ENCODE measurements at places on chromosomes 2 and 18.

DNA sequence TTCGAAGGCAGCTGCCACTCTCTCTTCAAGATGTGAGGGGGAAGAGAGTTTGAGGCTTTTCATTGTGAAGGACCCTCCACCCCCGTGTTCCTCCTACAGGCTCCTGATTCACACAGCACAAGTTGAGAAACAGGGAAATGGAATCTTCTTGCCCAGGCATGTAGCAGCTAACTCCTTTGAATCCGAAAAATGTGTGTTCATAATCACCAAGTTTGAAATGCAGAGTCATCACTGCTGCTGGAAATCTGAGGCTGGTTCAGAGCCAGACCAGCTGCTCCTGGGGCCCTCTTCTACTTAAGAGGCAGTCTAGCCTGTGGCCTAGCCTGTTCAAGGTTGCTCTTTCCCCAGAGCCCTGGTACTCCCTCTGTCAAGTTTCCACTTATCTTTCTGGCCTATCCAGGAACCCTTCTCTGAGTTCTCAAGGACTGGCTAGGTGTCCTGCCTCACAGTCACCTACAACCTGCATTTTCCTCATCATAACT is 166.4 kb downstream of the TMEM247 start:
- DNase-seq = peak; percentile 27

- no peak for DNase-seq
These were observed 32.3 kb upstream of the ASNSD1 start for GRCh38 chr2:189628817-189629530.

DNA sequence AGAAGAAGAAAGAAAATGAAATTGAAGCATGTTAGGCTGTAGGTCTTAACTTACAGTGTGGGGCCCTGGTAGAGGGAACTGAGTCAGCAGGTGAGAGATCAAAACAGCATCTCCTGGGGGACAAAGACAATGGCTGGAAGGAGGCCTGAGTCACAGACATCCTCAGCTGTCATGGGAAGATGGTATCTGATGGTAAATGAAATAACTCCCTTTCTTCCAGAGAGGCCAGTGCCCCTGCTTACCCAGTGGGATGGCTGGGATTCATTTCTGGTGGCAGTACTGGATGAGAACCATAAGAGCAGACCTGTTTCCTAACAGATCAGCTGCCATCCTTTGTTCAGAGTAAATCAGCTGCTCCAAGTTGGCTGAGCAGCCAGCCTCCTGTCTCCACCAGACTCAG is 251.3 kb upstream of the EPAS1 start:
- no peak for DNase-seq

DNA sequence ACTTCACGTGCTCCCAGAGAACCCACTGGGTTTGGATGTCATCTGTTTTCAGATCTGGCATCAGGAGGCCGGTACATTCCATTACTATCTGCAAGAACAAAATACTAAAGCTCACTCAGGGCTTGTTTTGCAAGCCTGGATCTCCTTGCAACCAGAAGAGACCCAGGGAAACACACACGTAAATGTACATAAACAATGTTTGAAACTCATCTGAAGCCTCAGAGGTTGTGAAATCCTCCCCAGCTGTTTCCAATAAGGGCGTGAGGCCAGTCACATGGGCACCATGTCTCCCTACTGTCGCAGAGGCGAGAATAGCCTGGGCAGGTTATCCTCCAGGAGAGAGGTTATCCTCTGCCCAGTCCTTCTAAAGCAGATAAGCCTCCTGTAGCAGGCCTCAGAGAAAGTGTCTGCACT is 186.9 kb downstream of the GFPT1 start:
- no peak for DNase-seq

DNA sequence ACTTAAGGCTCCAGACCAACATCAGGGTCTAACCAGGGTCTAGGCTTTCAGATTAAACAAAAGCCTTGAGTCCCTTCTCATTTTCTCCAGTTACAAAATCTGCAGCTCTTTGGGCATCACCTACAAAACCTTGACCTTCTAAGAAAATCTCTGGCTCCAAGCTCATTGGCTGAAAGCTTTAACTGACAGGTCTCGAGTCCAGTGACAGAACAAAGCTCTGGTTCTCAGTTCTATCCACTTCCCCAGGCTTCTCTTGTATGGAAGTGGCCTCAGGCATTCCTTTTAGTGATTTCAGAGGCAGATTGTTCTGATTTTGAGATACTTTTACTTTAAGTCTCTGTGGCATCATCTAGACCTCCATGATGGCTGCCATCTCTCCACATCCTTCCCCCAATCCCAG is 11.3 kb downstream of the SIX2 start:
- no peak for DNase-seq

DNA sequence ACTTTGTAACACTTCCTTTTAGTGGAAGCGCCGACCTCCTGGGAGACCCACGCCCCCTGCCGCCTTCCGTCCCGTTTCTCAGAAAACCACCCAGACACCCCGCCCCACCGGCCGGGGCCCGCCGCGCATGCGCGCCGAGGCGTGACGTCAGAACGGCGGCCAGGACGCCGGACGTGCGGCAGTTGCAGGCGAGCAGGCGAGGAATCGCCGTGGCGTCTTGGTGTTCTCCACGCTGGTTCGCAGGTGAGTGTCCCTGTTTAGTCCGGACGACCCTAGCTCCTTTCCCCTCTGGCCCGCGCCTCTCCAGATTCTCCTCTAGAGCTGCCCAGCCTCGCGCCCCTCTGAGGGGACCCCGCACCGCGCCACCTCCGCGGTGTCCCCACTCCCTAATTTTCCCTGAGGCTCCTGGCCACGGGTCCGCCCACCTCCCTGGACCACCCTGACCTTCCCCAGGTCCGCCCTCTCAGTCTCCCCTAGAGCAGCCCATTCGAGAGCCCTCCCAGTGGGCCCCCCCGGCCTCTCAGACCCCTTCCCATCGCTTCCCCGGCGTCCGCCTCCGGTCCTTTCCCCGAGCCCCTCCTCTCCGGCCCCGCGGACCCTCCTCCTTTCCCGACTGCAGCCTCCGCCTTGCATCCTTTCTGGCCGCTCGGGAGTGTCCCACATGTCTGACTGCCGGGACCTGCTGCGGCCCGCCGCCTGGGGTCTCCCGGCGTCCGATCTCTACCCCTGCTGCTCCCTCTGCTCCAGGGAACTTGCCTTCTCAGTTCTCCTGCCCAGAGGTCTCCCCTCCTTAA is at the start of gene PLEKHB2:
Gene PLEKHB2 (plus strand): TSS at position 181 of the 794 bp plus-strand sequence. CDS start 15,606 bp downstream, outside the sequence.
- DNase-seq = peak; percentile 92

GRCh38 chr2:105261061-105261460 is 19.5 kb downstream of the GPR45 start:
- DNase-seq = no peak

DNA sequence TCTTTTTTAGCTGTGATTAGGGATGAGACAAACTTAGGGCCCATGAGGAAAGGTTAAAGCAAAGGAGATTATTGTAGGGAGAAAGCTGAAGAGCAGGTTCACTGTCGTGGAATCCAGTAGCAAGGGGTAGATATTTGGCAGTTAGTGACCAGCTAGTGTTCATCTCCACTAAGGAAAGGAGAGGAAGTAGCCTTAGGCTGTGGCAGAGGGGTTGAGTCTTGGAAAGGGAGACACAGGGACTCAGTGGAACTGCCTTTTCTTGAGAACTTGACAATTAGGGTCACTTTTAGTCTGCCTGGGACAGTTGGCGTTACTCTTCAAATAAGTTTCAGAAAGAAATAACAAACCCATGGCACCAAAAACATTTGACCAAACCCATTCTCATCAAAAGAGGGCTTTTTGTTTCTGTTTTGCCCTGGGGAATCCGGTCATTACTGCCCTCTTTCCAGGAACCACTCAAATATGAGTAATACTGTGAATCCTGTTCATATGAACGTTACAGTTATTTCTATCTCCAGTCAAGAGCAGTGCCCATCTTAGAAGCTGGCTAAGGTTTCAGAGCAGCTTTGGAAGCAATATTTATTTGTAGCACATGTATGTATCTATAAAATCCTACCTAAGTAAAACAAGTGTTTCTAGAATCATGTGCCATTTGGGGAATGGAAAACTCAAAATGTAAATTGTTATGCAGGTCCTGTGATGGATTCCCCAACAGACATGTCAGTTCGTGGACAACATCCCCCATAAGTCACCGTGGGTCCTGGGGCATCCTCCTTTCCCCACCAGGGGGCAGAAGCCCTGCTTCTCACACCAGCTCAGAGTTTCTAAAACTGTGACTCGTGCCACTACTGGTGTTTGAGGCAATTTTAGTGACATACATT is 77.3 kb upstream of the PHLPP1 start:
- peak; percentile 15 for DNase-seq

DNA sequence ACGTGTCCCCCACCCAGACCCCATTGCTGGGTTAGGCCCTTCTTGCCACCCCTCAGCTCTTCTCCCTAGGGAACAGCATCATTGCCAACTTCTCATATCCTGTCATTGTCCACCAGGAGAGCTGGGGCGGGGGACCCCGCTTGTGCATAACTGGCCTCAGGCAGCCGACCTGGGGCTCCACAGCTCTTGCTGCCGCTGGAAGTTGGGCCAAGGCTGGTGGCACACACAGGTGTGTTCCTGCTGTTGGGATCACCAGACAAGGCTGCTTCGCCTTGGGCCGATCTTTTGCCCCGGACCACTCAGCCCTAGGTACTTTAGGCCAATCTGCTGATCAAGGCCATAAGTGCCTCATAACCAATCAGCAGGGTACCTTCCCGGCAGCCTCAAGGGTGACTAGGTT is 28.6 kb downstream of the TPRKB start:
- no peak for DNase-seq

GRCh38 chr2:57570961-57571360 is 475.6 kb upstream of the VRK2 start:
- DNase-seq = no peak

GRCh38 chr18:68056936-68057335 is 540.4 kb upstream of the DSEL start:
- no peak for DNase-seq

GRCh38 chr2:54724560-54725342 is 1.3 kb downstream of the EML6 start:
- DNase-seq = peak; percentile 34

GRCh38 chr18:27108842-27109241 is 76.3 kb downstream of the CHST9 start:
- DNase-seq = no peak

DNA sequence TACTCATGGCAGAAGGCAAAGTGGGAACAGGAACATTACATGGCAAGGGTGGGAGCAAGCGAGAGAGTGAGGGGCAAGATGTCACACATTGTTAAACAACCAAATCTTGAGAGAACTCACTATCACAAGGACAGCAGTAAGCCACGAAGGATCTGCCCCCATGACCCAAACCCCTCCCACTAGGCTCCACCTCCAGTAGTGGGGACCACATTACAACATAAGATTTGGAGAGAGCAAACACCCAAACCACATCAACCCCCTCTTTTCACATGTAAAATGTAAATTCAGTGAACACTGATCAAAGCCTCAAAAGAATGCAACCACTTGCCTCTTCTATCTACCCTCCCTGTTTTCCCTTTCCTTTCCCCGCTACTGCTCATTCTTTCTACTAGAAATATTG is 43.6 kb upstream of the TNP1 start:
- no peak for DNase-seq

Measured in head of caudate nucleus (tissue), 42 donors.